ENCODE measurements at places on chromosomes 11 and 22.

DNA sequence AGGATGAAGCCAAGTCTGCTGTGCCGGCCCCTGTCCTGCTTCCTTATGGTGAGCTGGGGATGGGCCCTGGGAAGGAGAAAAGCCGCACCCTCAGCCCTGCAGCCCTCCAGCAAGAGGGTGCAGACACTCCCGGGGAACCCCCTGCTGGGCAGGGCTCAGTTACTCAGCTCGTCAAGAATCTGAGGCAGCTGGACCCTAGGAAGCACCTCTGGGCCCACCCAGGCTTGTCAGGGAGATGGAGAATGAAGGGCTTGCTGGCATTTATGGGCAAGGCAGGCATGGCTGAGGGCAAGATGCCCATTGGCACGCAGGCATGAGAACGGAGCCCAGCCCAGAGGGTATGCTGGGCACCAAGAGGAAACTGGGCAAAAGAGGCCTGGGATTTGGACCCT is 12.9 kb downstream of the RELT start:
- peak; percentile 23 for DNase-seq

GRCh38 chr11:86442420-86442819 is 67.7 kb downstream of the CCDC81 start:
- peak; percentile 53 for DNase-seq

GRCh38 chr22:28977060-28977459 is 84.6 kb downstream of the C22orf31 start:
- no peak for DNase-seq

DNA sequence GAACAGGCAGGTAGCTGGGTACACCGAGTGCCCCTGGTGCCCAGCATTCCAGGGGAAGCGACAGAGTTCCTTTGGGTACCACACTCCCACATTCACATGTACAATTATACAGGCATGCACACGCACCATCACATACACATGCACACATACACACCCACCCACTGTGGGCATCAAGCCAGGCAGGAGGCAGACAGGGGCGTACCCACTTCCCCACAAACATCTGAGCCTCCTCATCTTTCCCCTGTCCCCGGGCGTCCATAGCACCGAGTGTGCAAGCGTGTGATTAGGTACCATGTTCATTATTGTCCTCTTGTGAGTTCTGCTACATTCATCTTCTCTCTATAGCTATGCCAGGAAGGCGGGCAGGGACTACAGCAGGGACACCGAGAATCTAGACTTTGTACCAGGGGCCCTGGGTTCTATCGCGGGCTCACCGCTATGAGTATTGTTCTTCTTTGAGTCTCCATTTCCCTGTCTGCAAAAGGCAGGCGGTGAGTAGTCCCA is 2.1 kb upstream of the CARD10 start:
- DNase-seq: no peak

GRCh38 chr11:131685906-131686305 is 315.5 kb downstream of the NTM start:
- DNase-seq: no peak

DNA sequence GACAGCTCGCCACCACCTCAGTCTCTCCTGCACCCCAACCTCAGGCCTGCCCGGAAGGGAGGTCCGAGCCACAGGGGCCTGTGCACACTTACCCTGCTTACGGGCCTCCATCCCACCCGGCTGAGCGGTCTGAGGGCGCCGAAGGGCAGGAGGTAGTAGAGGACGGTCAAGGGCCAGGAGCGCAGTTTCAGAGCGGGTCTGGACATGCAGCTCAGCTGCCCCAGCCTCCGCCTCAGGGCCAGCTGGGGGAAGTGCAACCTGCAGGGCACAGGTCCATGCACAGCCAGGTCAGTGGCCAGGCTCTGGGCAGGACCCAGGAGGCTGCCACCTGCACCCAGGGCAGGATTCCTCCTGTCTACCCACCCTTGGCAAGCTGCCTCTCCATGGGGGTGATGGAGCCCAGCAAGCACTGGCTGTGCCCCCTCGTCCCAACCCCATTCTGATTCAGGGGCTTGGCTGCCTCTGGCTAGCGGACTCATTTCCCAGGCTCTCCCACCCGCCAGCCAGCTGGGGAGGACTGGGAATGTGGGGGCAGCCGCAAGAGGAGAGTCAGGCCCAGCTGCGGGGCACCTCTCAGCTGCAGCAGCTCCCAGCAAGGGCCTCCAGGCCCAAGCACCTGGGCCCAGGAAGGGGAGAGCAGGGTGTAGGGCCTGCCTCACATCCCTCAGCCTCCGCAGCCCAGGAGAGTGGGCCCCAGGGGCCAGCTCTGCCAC is 38.3 kb downstream of the PISD start:
- DNase-seq: no peak

- DNase-seq: no peak
Measured at GRCh38 chr11:30023074-30023473, 6.2 kb upstream of the KCNA4 start.

DNA sequence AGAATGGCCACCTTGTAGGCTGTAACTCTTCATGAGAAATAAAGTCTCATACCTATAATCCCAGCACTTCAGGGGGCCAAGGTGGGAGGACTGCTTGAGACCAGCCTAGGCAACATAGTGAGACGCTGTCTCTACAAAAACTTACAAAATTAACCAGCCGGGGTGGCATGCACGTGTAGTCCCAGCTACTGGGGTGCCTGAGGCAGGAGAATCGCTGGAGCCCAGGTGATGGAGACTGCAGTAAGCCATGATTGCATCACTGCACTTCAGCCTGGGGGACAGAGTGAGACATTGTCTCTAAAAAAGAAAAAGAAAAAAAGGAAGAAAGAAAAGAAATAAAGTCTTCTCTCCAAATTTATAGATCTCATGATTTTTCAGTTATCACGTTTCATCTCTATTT is 4.2 kb upstream of the SLCO2B1 start:
- DNase-seq: no peak

DNA sequence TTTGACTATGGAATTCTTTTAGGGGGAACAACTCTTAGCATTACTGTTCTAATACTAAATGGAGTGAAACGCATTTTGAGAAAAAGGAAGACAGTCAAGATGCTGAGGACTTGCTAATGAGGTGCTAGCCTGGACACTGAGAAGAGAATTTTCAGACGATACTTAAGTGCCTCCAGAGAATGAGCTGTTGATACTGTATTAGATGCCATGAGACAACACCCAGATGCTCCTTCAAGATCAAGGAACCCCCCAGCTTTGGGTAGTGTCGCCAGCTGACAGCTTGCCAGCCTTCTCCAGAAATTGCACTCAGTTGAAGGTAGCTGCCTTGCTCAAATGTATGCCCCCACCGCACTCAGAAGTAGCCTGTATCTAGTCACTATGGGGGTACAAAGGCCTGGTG is 52.5 kb upstream of the SLC36A4 start:
- no peak for DNase-seq

- no peak for DNase-seq
Measured at GRCh38 chr22:40434745-40435144, 64.4 kb downstream of the SGSM3 start.

- no peak for DNase-seq
Measured at GRCh38 chr22:38030311-38031133, 26.7 kb upstream of the PICK1 start.

DNA sequence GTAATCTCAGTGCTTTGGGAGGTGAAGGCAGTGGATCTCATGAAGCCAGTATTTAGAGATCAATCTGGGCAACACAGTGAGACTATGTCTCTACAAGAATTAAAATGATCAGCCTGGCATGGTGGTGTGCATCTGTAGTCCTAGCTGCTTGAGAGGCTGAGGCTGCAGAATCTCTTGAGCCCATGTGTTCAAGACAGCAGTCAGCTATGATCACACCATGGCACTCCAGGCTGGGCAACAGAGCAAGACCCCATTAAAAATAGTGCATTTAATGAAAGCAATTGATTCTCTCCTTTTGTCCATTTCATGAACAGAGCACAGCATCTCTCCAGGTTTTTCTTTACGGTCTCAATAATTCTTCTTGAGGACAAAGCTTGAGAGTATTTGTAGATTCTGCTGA is 11.3 kb upstream of the CARD16 start:
- DNase-seq: no peak

- DNase-seq: no peak
Measured at GRCh38 chr11:119850822-119851409, 121.9 kb upstream of the NECTIN1 start.

DNA sequence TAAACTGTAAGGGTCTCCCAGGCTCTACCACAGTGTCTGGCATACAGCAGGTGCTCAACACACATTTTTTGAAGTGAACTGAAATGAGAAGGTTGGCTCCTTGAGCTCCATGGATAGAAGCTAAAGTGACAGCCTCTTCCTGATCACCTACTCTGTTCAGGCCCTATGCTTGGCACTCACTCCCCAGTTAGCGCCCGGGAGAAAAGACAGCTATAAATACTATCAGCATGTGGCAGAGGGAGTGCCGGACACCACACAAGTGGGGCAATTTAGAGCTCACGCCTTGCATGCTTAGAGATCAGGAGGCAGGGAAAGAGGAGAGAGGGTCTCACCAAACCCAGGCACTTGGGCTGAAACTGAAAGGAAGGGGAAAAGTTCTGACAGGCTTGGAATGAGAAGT is 195.5 kb downstream of the BUD13 start:
- no peak for DNase-seq
